ENCODE measurements at places on chromosomes 3 and 15.

GRCh38 chr3:195883160-195883559, 25.2 kb downstream of the TNK2 start:
- DNase-seq, result no peak

GRCh38 chr3:133934073-133934970, 38.6 kb upstream of the RAB6B start:
- no peak for DNase-seq

DNA sequence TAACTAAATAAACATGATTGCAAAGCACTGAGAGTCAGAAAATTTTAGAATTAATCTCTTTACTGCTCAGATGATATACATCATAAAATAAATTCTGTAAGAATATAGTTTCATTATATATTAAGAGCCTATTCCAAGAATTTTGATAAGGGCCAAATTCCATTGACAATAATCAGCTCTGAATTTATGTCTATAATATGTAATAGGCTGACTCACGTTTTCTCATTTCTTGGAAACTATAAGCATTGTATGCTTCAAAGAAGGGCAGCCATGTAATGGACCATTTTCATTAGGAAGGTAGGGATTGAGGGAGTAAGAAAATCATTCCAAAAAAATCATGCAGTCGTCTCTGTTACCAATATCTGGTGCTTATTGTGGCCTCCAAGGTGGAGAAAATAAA, 315.9 kb downstream of the ZIC4 start:
- no peak for DNase-seq

DNA sequence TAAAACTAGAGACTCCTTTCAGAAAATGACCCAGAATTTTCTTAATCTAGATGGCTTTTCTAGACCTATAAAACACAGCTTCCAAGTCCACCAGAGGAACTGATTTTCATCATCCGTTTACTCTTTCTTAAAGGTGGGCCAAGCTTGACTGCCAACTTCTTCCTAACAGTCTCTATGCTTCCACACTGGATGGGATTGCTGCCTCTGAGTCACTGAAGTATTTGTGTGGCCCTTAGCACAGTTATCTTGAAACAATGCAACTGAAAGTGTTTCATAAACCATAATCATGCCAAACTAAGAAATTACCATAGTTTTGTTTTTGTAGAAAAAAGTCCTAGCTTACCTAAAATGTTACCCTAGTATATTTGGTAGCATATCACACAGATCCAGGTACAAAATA, 985.7 kb downstream of the TUSC7 start:
- no peak for DNase-seq

DNA sequence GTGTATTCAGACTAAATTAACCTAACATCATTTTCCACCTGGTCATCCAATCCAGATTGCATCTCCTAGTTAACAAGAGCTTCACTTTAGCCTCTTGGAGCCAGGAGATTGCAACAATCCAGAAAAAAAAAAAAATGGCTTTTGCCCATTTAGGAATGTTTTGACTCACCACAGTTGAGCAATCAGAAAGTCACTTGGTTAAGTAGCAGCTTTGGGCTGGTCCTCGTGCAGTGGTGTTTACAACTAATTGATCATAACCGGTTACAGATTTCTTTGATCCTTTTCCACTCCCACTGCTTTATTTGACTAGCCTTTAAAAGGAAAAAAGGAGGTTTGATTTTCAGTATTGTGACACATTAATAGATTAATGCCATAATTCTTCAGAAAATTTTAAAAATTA, 688.8 kb upstream of the CCDC54 start:
- no peak for DNase-seq

- no peak for DNase-seq
Measured at GRCh38 chr15:99509686-99510461, 55.9 kb upstream of the MEF2A start.

DNA sequence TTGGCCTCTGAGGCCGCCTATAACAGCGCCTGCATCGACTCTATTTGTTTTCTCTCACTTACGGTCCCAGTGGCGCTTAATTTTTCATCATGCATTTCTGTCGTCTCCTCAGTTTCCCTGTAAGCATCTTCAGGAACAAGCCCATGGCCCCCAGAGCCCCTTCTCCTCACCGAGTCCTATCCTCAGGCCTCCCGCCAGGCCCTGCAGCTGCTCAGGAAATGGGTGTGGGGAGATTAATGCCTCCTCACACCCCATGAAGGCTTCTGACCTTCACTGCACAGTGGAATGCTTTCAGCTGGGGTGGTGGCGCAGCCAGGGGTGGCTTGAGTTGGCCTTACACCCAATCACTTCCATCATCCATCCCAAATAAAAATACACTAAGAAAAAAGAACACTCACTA, 260.4 kb downstream of the FAM43A start:
- no peak for DNase-seq

GRCh38 chr3:105765308-105765639, 103.5 kb downstream of the CBLB start:
- DNase-seq, result no peak

GRCh38 chr15:50098545-50098944, 20.5 kb downstream of the ATP8B4 start:
- DNase-seq, result no peak

- DNase-seq, result no peak
Measured at GRCh38 chr15:66067687-66068086, 185.9 kb downstream of the MEGF11 start.

GRCh38 chr15:41689834-41690233, 29.6 kb downstream of the MGA start:
- DNase-seq, result no peak

GRCh38 chr3:148604270-148605085, 93.2 kb upstream of the AGTR1 start:
- DNase-seq, result no peak

DNA sequence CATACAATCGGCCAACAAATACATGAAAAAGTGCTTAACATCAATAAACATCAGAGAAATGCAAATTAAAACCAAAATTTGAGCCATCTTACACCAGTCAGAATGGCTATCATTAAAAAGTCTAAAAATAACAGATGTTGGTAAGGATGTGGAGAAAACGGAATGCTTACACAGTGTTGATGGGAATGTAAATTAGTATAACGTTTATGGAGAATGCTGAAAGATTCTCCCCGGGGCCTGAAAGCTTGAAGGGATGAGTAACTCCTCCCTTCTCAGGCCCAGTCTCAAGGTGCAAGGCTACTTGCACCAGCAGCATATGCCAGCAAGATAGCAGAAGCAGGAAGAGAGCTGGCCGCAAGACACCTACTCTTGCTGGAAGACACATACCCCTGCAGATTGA, 123.7 kb upstream of the NLGN1 start:
- no peak for DNase-seq

DNA sequence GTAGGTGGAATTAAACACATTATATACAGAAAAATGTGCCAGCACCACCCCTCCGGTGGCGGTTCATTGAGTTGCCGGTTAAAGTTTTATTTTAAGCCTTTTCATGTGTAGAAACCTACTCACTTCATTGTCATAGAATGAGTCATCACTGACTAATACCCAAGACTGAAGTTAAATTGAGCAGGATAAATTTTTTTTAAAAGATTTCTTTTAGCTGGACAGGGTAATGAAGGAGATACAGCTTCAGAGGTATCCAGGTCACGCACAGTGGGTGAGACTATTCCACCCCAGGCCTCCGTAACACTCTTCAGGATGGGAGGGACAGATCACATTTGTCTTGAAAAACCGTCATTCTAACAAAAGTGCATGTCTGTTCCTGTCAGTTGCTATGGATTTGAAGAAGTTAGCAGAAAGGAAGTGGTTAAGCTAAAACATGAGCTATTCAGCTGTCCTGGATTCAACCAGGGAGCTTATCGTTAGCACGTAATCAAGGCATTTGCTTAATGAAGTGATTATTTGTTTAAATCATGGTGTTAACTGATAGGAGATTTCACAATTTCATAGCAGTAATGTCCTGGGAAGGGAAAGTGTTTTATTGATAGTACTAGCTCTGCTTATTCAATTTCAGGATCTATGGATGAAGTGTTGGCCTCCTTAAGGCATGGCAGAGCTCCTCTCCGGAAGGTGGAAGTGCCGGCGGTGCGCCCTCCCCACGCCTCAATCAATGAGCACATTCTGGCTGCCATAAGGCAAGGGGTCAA, 23.4 kb downstream of the WHAMM start:
- DNase-seq, result no peak

- DNase-seq, result peak; percentile 50
Measured at GRCh38 chr15:90104551-90104950, 2.3 kb upstream of the IDH2 start.

DNA sequence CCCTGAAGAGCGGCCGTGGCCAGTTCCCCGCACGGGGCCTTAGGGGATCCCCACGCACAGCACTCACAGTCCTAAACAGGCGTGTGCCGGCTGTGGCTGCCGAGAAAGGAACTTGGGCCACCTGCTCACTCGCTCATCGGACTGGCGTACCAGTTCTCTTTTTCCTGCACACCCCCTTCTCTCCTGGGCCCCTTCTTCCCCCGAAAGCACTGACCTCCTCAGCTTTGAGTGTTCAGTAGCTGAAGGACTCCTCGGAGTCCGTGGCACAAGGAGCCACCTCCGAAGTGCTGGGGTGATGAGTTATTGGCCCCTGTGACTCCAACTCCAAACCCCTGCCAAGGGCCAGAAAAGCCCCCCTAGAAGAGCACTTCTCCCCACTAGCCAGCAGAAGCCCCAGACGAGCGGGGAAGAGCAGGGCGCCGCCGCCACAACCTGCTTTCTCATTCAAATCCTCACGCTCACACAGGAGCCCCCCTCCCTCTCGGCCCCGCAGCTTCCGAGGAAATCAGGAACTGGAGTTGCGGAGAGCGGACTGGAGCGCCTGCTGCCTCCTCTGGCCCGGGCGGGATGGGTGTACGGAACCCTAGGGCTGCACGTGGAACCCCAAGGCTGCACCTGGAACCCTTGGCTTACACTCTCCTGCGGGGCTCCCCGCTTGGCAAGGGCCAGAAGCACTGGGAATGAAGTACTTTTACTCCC, at the start of gene PLCH1:
PLCH1 (minus strand) TSS at position 446 of the 699 bp plus-strand sequence. CDS start 40,847 bp downstream, outside the sequence.
- DNase-seq, result peak; percentile 65

- DNase-seq, result no peak
Measured at GRCh38 chr15:36675008-36675407, 95.6 kb downstream of the CDIN1 start.

DNA sequence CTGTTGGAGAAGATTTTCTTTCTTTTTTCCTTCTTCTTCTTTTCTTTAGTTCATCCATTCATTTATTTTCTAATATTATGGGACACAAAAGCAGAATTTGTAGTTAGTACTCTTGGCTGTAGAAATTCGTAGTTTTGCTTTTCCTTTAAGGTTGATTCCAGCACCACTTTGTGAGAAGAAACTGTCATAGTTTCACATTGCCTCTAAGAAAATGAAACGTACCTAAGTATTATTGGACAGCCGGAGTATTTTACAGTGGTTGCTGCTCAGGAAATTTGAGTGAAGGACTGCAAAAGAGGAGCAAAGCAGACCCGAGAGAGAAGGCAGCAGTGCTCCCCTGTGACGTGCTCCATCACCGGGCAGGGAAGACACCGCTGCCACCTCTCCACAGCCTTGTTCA, 48.1 kb downstream of the PLCL2 start:
- no peak for DNase-seq

- no peak for DNase-seq
Measured at GRCh38 chr3:28077572-28077971, 163.8 kb upstream of the CMC1 start.

GRCh38 chr15:65595960-65596359, 15.0 kb downstream of the INTS14 start:
- DNase-seq, result peak; percentile 29

DNA sequence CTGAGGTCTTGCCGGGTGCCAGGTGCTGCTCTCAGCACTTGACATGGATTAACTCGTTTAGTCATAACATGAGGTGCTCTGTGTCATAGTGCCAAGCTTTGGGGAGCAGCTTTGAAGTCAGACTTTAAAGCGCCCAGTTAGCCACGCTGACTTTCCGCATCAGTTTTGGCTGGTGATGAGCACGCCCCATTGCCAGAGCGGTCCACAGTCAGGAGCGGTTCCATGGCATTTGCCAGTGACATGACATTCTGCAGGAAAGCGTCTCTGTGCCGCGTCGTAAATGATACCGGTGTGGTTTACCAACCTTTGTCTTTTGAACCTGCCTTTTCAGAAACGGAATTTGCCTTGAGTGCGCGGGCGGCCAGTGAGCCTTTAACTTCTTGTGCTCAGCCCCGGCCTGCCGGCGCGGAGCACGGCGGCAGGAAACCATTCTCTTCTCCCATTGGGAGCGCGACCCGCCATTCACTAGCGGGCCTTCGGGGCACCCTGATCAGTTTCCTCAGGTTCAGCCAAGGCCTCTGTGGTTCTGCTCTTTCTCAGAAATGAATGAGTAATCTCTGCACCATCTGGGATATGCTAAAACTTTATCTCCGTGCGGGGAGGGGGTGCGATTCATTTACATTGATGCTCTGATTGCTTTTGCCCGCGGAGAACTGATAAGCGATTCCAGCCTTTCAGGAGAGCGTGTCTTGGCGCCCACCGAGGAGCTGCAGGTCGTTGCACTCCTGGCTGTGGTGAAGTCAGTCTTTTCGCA, 1.7 kb upstream of the SLC2A2 start:
- no peak for DNase-seq

- no peak for DNase-seq
Measured at GRCh38 chr15:82272154-82272553, 9.5 kb downstream of the SAXO2 start.

Measured in SHP77 (cell line).